ENCODE measurements at places on chromosomes 7 and 10. TPM values are rescaled to one million over a fixed set of nuclear protein-coding genes. Genes with fewer than 3 reads are reported as not detected.

GRCh38 chr10:82212753-82213152 is 337.8 kb downstream of the NRG3 start:
- no peak for DNase-seq

DNA sequence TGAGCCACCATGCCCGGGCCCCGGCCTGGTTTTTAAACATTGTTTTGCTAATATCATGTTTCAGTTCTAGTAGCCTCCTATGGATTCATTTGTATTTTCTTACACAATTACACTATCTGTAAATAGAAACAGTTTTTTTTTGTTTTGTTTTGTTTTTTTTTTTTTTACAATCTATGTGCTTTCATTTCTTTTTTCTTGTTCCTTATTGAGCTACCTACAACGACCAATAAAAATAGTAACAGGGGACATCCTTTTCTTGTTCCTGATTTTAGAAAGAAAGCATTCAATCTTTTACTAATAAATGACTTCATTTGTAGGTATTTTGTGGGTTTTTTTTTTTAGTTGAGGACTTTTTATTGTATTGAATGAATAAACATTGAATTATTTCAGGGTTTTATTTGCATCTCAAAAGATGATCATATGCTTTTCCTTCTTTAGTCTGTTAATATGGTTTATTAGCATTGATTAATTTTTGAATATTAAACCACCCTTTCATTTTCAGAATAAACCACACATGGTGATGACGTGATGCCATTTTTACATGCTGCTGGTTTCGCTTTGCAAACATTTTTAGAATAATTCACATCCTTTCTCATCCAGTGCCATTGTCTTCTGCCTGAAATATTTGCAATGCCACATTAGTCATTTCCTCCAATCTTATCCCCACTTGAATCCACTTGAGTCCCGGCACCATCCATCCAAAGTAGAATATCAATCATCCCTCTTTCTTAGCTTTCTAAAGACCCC is 18.1 kb upstream of the AKR1E2 start:
- no peak for DNase-seq

The CCDC136 gene
- 0.59 TPM for total RNA-seq

The TBXAS1 gene
- total RNA-seq, result 15.4 TPM

The DLD gene
- total RNA-seq, result 49.4 TPM

GRCh38 chr10:2631557-2632205 is 435.7 kb upstream of the PFKP start:
- DNase-seq, result no peak

DNA sequence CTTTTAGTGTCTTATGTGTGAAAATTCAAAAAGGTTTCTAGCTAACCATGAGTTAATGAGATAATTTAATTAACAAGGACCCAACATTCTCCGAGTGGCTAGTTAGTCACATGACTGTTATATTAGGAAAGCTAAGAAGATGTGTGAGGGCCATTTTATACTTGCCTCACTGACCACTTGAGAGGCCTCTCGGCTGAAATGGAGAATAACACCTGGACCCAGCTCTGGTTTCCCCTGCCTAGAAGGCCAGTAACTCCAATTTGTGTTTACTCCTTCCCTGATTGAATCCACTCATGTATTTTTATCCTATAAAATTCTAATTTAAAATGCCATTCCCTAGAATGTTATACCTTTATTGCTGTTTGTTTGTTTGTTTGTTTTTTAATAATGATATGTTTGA is 1091.2 kb downstream of the KCNMA1 start:
- DNase-seq, result no peak

GRCh38 chr7:116991233-116991632 is 37.9 kb downstream of the ST7 start:
- no peak for DNase-seq

The LRRD1 gene
- not detected for total RNA-seq

DNA sequence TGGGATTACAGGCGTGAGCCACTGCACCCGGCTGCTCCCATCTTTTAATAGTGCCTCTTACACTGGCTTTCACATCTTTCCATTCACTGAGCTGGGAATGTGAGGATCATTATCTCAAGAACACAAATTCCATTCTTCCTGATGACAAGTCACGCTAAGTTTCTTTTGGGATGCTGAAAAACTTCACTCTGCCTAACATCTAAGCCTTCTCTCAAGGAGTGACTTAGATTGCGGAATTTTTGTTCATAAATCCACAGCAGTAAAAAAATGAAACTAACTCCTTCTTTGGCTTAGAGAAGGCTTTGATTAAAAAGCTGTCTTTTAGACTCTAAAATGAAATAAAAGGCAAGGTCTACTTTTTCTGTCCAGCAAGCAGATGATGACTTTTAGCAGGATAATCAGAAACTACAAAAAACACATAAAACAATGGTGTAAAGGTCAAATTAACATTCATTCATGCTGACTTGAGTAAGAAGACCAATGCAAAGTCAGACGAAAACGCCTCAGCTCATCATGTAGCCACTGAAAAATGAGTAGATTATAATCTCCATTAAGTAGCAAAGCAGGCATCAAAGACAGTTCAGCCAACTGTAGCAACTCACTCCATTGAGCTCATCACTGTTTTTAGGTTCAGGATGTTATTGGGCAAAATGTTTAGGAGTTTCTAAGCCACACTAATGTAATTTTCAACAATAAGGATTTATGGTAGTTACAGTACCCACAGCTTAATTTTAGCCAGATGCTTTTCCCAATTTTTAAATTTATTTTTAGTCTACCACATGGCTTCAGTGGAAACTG is 178.8 kb downstream of the ELMO1 start:
- DNase-seq, result no peak

DNA sequence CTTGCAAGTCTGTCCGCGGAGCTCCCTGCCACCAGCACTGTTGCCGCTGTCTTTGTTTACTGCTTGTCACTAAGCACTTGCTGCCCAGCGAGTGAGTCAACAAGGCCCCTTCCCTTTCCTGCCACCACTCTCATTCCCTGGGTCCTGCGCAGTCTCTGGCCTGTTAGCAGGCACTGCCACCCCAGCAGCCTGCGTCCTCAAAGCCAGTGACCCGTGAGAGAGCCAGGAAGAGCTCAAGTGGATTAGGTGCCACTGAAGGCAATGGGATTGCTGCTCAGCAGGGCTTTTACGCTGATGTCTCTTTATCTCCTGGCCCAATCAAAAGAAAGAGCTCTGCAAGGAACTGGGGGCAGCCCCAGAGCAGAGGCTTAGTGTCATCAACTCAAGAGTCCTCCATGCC is at the start of gene FRMPD2:
Gene FRMPD2 (minus strand): TSS at position 61 of the 400 bp plus-strand sequence. CDS start 129 bp downstream, outside the sequence.
- no peak for DNase-seq

- no peak for DNase-seq
Observed at GRCh38 chr10:70573599-70574506, 28.7 kb downstream of the PRF1 start.

The CCDC146 gene
- 2.7 TPM for total RNA-seq

The SPDYE9 gene
- total RNA-seq, result not detected

GRCh38 chr10:3167611-3168330 is 4.8 kb downstream of the PITRM1 start:
- DNase-seq, result no peak

DNA sequence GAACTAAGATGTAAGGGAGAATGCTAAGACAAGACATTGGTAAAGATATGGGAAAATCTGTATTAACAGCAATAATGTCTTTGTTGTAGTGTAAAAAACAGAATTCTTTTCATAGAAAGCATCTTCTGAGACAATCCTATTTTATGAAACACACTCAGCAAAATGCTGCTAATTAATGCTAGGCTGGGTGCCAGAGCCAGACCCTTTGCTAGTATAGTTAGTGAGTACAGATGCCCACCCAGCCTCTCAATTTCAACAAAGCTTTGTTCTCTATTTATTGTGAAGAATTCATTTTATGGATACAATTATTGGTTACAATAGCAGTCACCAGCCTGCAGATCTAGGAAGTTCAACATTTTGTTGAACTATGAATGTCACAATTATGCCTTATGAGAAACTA is 131.0 kb downstream of the SEM1 start:
- DNase-seq, result no peak

DNA sequence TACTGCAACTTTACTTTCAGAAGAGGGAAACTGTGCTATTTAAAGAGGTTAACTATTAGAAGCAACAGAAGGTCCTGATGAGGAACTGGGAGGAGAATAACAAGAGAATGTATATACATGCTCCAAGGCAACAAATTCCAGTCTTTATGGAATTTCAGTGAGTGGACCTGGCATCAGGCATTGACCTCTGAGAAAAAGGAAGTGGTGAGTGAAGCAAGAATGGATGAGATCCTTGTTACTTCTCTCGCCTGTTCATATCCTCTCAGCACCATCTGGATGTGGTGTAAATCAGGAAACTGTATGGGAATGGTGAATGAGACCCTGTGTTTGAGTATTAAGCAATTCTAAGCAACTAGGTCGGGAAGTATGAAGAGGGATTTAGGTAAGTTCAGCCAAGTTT is 30.3 kb upstream of the KBTBD2 start:
- no peak for DNase-seq

DNA sequence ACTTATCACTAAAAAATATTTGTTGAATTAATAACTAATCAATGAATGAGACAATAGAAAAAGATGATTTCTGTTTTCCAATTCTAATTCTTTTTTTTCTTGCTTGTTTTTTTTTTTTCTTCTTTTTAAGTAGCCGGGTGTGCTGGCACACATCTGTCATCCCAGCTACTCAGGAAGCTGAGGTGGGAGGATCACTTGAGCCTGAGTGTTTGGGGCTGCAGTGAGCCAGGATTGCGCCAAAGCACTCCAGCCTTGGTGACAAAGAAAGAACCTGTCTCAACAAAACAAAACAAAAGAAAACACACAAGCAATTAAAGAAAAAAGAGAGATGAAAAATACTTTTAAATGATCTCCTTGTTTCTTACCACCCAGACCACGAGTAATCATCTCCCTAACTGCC is 1109.3 kb downstream of the REEP3 start:
- no peak for DNase-seq

- no peak for DNase-seq
Observed at GRCh38 chr7:18572154-18572553, 76.6 kb downstream of the HDAC9 start.

The CPXM2 gene
- 0.05 TPM for total RNA-seq

DNA sequence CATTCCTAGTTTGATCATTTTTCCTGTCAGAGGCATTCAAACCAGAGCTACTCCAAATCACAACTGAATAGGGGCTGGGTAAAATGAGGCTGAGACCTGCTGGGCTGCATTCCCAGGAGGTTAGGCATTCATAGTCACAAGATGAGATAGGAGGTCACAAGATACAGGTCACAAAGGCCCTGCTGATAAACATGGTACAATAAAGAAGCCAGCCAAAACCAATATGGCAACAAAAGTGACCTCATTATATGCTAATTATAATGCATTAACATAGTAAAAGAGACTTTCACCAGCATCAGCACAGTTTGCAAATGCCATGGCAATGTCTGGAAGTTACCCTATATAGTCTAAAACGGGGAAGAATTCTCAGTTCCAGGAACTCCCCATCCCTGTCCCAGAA is 37.3 kb downstream of the TWIST1 start:
- no peak for DNase-seq

DNA sequence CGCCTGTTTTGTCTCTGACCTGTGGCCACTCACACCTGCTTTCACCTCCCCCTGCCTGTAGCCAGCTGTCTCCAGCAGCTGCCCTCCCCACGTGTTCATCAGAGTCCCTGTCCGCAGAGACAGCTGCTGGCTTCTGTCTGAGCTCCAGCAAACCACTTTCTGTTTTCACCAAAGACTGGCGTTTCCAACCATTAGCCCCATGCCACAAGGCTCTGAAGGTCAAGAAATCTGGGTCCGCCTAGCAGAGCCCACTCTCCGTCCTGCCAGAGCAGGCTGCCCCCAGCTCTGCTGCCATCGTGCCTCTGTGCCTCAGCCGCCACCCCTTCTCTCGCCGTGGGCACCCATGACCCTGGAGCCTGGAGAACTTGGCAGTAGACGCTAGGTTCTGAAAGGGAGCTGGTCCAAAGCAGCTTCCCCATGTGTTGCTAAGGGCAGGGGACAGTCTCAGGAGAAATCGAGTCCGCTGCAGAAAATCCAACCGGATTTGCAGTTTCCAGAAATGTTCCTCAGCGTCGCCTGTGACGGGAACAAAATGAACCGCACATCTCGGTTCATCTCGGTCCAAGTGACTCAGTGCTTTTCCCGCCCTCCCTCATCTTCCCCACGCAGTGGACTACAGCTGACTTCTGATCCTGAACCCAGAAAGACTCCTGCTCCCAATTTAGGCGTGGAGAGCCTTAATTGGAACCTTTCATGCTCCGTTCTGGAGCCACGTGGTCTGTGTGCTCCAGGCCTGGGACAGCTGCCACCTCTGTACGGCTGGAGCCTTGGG is 28.0 kb downstream of the TMEM120A start:
- no peak for DNase-seq

DNA sequence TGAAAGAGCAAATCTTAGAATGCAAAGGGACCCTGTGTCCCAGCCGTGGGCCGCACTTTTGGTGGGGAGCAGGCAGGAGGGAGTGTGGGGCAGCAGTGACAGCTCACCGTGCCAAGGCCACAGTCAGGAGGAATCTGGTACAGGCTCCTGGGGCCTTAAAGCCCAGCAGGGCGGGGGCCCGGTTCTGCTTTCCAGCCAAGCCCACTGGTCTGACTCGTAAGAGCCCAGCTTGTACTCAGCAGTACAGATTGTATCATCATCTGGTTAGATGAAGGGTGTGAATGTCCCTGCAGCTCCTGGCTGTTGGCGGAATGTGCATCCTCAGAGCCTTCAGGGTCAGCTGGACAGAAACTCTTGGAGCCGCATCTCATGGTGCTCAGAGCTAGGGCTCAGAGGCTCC is 30.5 kb upstream of the TRIM8 start:
- DNase-seq, result no peak

- no peak for DNase-seq
Observed at GRCh38 chr7:70756789-70757188, 375.2 kb upstream of the GALNT17 start.

The IGF2BP3 gene
- 0.17 TPM for total RNA-seq

DNA sequence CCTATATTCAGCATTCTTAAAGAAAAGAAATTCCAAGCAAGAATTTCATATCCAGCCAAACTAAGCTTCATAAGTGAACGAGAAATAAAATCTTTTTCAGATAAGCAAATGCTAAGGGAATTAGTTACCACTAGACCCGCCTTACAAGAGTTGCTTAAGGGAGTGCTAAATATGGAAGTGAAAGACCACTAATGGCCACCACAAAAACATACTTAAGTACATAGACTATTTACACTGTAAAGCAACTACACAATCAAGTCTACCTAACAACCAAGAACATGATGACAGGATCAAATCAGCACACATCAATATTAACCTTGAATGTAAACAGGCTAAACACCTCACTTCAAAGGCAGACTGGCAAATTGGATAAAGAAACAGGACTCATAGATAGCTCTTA is 42.2 kb upstream of the NME8 start:
- no peak for DNase-seq

- peak; percentile 76 for DNase-seq
Observed at GRCh38 chr7:4681886-4682620, at the start of gene FOXK1. Gene FOXK1 (plus strand): TSS chr7:4682295. CDS start chr7:4682309, 14 bp downstream.

The OPN1SW gene
- total RNA-seq, result not detected

GRCh38 chr10:25113191-25114035 is 61.4 kb upstream of the GPR158 start:
- peak; percentile 58 for DNase-seq

The PRLHR gene
- total RNA-seq, result under 0.01 TPM

The MNX1 gene
- not detected for total RNA-seq

DNA sequence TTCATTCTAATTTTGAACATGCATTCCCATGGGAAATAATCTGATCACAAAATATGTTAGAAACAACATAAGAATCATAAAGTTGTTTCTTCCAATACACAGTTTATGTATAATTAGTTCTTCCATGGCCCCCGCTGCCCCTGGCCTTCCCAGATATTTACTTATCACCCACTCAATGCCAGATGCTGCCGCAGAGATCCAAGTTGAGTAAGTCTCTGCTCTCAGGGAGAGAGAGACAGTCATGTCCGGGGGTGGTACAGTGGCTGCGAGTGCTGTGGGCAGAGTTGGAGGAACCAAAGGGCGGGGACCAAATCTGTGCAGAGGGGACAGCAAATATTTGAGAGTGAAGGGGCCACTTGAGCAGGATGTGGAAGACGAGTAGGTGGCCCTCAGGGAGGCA is 37.1 kb downstream of the COL26A1 start:
- DNase-seq, result no peak
